ENCODE measurements at places on chromosomes 2 and 18.
A peak's percentile ranks its signal among the peaks of the same experiment; 100 is the strongest.

- DNase-seq = no peak
Observed at GRCh38 chr2:225056330-225057073, 14.2 kb upstream of the DOCK10 start.

GRCh38 chr18:5317186-5317585 is 21.7 kb upstream of the ZBTB14 start:
- DNase-seq = no peak

DNA sequence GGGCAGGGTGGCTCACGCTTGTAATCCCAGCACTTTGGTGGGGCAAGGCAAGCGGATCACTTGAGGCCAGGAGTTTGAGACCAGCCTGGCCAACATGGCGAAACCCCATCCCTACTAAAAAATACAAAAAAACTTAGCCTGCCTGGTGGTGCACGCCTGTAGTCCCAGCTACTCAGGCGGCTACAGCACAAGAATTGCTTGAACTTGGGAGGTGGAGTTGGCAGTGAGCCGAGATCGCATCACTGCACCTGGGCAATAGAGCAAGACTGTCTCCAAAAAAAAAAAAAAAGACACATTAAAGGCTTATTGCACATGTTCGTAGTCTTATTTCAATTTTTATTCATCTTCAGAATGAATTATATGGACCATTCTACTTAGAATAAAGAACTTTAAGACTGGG is 110.2 kb downstream of the BMPR2 start:
- DNase-seq = no peak

GRCh38 chr2:44543773-44544725 is 182.3 kb downstream of the CAMKMT start:
- no peak for DNase-seq

GRCh38 chr2:26631401-26632170 is 9.6 kb downstream of the CIB4 start:
- DNase-seq = no peak

DNA sequence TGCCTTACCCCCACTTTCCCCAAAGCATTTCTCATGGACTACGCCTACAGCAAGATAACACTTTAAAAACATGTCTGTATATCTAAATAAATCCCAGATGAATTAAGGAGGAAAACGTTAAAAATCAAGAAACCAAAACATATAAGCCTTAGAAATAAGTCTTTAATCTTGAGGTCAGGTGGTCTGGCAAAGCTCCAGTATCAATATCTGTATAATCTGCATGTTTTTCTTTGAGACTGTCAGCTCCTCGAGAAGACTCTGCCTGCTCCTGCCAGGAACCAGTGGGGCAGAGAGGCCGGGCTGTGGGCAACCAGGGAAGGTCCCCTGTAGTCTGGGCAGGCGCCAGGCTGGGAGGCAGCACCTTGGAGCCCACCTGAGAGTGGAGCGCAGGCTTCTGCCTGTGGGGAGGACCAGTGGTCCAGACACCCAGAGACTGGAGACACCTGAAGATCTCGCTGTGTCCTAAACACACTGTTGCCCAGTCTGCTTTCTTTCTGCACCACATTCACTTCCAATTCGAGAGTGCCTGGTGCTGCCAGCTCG is 291.0 kb upstream of the SOX11 start:
- no peak for DNase-seq

DNA sequence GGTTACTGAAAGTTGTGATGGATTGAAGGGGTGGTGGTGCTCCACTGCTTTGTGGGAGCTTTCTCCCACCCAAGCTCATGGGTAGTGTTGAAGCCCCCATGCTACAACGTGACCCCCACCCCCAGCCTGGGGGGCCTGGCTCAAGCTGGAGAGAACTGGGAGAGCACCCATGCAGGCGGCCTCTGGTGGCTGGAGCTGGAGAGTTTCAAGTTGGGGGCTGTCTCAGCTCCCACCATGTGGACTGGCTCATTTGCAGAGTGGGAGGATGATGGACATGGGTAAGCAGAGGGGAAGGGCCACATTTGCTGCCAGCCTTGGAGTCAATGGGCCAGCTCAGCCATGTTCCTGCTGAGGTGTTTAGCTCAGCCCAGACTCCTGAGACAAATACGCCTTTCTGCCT is 62.8 kb downstream of the INPP4A start:
- DNase-seq = no peak

- DNase-seq = no peak
Observed at GRCh38 chr18:12857215-12857905, 26.7 kb downstream of the PTPN2 start.

GRCh38 chr2:69214898-69215297 is 172.1 kb downstream of the GFPT1 start:
- DNase-seq = peak; percentile 59

DNA sequence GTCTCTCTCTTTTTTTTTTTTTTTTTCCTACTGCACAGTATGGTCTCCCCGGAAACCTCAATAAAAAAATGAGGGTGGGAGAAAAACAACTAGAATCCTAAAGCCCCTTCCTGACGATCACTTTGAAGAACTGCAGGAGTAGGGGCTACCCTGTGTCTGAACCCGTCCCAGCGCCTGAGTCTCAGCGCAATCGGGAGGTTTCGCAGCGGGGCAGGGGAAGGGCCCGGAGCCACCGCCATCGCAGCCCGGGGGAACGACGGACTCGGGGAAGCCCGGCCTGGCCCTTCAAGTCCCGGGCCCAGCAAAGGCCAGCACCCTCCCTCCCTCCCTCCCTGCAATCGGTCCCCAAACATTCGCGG is 411 bp downstream of the NARS1 start:
- DNase-seq = no peak

DNA sequence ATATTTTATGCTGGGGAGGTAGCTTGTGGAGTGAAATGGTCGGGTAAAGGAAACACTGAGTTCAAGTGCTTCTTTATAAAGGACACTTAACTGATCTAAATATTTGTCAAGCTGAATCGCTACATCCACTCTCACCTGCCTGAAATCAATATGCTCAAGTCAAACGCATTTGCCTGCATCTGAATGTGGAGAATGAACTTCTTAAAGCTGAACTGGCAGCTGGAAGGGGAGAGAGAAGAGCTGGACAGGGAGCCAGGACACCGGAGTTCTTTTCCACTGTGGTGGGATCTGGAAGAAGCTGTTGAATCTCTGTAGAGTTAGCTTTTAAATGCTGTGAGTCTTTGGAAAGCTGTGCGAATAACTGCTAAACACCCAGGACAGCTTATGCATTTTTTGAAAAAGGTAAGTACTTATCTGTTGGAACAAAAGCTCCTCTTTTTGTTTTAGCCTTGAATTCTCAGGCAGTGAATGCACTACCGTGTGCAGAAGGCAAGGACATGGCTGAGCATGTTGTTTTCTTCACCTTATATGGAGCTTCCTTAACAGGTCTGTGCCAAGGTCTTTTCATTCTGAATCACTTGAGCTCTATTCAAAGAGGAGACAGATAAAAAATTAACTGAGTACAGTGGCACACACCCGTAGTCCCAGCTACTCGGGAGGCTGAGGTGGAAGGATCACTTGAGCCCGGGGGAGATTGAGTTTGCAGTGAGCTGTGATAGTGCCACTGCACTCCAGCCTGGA is 74.2 kb upstream of the KLF7 start:
- no peak for DNase-seq

DNA sequence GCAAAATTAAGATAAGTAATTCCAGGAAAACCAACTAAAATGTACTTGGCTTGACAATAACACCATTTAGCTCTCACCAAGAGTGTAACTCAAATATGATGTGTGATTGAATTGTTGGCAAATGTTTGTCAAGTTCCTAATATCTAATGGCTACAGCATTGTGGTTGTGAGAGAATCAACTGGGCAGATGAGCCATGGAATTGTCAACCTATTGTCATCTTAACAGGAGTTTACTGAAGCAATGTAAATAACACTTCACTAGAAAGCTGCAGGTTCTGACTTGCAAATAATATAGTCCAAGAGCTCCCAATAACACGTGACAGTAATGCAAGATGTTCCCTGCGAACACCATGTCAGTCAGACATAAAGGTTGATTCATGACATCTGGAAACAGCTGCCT is 495.2 kb upstream of the MEIS1 start:
- no peak for DNase-seq

DNA sequence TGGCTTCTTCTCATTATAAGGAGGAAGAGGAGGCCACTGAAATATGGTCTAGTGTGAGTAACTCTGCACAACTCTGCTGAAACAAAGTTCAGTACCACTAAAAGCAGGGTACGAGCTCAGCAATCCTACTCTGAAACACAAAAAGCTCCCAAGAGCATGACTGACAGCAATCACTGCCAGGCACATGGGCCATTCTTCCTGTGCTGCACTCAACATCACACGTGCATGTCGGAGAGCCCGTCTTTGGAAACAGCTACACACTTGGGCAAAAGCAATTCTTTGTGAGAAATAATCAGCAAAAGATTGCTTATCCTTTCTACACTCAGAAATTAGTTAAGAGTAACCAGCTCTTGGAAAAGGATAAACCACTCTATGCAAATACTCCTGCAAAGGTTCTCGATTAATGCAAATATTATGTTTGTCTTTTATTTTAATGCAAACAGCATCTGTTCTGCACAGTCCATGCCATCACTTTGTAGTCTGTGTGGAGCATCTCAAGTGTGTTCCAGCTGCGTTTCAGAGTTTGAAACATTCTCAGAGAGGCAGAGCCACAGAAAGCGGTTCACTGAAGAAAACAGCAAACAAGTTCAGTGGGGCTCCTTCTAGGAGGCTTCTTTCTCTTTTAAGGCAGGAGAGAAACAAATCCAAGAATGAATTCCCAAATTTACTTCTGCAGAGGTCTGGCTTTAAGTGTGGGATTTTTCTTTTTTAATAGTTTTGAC is 145.0 kb downstream of the HDAC4 start:
- no peak for DNase-seq

GRCh38 chr2:38685116-38685735 is 19.3 kb downstream of the GALM start:
- no peak for DNase-seq

- no peak for DNase-seq
Observed at GRCh38 chr2:167293172-167293781, 405.0 kb downstream of the XIRP2 start.

DNA sequence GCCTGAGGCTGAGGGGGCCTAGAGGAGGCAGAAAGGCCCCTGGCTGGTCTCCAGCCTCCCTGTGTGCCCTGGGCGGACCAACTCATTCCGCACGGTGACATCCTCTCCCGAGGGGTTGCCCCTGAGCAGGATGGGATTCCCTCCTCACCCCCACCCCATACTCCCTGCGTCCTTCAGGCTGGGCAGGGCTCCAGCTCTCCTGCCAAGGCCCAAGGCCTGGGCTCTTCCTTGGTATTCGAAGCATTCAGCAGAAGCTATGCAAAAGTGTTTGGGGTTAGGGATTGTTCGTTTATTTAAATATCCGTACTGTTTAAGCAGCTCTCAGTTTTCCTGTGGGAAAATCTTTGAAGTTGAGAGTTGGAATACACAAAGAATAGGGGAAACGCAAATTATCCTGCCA is 113.1 kb upstream of the RAB12 start:
- no peak for DNase-seq

GRCh38 chr2:99754210-99754609 is 264.4 kb upstream of the REV1 start:
- DNase-seq = no peak

- DNase-seq = peak; percentile 11
Observed at GRCh38 chr2:23445450-23445868, 60.5 kb downstream of the KLHL29 start.

DNA sequence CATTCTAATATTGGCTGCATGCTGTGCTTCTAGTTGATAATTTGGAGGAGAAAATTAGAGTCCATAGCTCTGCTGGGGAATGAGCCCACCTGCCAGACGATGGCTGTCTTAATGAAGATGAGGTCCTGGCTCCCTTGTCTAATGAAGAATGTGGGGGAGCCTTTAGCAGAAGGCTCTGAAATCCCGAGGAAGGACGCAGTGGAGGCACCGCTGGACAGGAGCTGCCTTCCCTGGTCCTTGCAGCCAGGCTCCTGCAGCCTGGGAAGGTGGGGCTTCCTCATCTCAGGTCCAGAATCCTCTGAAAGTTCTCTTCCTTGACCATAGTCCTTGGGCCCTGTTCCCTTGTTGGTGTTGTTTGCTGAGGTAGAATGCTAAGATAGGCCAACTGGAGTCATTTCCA is 208.3 kb downstream of the AGAP1 start:
- no peak for DNase-seq

GRCh38 chr2:216838151-216838550 is 21.7 kb downstream of the TNP1 start:
- no peak for DNase-seq

- DNase-seq = no peak
Observed at GRCh38 chr2:159703491-159703890, 8.8 kb upstream of the MARCHF7 start.

DNA sequence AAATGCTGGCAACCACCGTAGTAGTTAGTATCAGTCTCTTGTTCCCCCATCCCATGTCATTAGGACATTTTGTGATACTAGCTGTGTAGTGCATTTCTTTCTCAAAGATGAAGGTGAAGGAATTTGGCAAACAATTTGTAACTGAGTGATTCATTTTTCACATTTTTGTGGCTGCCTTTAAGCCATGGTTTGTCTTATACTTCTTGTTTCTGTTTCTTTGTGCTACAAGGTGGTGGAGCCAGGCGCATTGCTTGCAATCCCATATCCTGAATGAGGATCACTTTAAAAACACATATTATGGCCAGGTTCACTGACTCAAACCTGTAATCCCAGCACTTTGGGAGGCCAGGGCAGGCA is 40.6 kb downstream of the GPD2 start:
- no peak for DNase-seq

- DNase-seq = no peak
Observed at GRCh38 chr2:213261715-213262114, 22.5 kb upstream of the SPAG16 start.

- no peak for DNase-seq
Observed at GRCh38 chr2:71857636-71858035, 290.0 kb downstream of the CYP26B1 start.

DNA sequence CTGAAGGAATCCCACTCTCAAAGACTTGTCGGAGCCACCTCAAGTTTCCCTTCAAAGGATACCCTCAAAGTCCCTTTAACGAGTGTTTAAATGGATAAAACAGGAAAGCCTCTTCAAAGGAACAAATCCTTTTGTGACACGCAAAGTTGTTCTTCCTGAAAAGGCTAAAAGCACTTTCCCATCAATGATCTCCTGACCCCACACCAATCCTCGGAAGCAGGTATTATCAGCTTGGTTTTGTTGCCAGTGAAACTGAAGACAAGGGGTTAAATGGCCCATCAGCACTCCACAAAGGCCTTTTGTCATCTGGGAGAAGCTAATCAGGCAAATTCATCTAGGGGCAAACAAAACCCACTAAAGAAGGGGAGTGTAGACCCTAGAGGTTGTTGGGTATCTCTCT is 418.0 kb upstream of the ID2 start:
- DNase-seq = no peak

GRCh38 chr2:235812185-235812665 is 318.4 kb downstream of the AGAP1 start:
- no peak for DNase-seq

- no peak for DNase-seq
Observed at GRCh38 chr2:230797515-230798495, 66.9 kb upstream of the ITM2C start.

GRCh38 chr18:48867978-48868377 is 82.8 kb downstream of the SMAD7 start:
- no peak for DNase-seq

DNA sequence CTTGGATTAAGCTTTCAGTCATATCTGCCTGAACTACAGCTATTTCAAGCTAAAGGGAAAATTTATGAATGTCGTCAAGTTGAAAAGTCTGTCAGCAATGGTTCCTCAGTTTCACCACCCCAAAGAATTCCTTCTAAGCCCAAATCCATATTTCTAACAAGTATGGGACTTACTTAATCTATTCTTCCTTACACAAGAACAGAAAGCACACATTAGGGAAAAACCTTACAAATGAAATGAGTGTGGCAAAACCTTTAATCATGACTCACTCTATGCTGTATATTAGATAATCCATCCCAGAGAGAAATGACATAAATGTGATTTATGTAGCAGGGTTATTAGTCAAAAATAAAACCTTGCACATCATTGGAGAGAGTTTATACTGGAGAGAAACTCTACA is 78.9 kb downstream of the RAB31 start:
- DNase-seq = no peak

Measured in pulmonary artery endothelial cell (primary cell).